GM18507 (cell line): ENCODE measurements at places on chromosomes 5 and 9.

GRCh38 chr5:96702503-96703383 lies 40.6 kb downstream of the CAST start:
- peak; percentile 35 for DNase-seq

- no peak for DNase-seq
Observed at GRCh38 chr5:40688996-40689395, 9.3 kb downstream of the PTGER4 start.

- DNase-seq: no peak
Observed at GRCh38 chr9:108386859-108387384, 468.9 kb downstream of the ACTL7B start.

DNA sequence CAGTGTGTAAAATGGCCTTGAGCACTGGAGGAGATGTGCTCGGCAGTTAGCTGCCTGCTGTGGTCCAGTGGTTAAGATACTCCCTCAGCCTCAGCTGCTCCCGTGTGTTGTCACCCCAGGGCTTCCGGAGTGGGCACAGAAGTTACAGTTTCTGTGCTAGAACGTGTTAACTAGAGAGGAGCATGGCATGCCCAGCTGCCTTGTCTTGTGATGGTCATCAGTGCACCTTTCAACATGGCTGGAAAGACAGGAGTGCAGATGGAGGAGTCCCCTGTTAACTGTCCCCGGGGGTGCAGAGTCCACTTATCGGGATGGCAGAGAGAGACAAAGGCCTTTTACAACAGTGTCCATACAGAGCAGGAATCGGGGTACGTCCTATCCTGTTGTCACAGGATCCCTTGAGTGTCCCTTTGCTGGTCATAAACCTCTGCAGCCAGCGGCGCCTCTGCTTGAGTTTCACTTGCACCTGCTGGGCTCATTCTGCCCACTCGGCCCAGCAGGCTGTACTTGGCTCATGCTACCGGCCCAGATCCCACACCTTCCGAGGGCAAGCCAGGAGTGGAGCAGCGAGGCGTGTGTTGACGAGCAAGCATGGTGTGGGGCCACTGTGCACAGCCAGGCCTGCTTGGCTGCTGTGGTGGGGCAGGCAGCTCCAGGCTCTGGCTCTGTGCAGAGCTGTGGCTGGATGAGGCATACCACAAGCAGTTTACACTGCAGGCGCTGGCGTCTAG lies 112.6 kb downstream of the EHMT1 start:
- DNase-seq: no peak

DNA sequence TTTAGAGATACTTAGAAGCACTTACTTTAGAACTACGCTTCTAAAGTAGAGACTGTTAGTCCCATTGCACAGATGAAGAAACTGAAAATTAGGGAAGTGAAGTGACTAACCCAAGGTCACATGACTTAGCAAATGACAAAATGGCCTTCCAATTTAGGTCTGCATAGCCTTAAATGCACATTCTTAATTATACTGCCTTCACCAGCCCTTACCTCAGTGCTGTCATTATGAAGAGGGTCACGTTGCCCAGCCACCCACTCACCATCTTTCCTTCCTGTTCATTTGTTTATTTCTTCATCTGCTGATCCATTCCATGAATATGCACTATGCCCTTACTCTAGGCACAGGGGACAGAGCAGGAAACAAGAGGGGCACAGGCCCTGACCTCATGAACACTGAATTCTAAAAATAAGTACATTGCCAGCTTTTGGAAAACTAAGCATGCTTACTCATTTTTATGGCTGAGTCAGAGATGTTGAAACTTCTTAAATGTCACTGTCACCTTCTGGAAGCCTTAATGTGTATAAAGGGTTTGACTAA lies 8.6 kb downstream of the HAVCR2 start:
- no peak for DNase-seq

DNA sequence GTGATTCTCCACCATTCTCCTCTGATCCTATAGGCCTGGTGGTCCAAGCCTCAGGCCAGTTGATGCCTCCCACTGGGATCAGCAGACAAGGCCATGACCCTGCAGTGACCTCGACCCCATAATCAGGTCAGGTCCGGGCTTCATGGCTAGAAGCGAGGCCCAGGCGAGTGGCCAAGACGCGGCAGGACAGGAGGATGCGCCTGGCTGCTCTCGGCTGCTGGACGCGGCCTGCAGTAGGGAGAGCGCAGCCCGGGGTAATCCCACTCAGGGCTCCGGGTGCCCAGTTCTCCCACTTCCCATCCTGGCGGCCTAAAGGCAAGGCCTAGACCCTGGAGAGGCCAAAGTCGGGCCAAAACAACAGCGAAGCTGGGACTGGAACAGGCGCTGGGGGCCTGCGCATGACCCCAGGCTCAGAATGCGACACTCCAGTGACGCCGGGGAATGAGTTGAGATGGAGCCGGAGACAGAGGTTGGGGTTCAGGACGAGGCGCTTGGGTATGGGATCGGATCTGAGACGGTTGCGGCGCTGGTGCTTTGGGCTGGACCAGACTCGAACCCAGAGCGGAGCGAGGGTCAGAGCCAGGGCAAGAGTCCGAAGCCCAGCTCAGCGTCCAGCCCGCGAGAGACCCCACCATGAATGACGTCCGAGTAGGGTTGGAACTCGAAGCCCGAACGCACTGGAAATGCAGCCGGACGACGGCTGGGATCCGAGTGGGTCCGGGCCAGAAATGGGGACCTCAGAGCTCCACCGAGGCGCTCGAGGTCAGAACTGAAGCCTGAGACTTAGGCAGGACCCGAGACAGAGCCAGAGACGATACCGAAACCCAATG lies 3.2 kb downstream of the LHX6 start:
- no peak for DNase-seq

DNA sequence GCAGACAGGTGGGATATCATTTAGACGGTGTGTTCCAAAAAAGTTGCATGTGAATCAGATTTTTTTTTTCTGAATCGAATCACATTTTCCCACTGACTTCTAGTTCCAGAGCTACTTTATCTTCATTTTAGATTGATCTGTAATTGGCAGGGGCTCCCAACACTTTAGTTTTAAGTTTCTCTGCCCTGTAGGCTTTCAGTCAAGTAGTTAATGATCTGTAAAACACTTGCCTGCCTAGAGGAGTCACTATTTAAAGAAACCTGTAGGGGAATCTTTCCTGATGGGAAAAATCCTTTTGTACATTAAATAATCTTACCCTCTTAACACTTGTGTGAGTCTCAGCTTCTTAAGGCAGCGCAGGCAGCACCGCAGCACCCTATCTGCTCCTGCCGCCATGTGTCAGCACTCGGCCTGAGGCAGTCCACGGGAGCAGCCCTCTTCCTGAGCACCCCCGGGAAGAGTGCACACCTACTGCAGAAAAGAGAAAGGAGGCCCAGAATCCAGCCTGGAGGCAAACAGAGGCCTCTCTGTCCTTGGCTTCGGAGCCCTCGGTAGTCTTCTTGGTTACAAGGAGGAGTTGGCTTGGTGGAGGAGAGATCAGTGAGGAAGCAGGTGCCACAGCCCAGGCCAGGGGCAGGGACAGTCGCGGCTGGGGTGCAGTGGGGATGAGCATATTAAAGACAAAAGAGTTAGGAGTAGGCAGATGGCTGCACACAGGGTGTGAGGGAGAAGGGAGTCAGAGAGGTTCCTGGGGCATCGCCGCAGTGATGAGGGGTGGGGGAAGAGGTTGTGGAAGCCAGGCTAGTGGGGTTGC lies 209.3 kb downstream of the GAPVD1 start:
- no peak for DNase-seq

- DNase-seq: no peak
Observed at GRCh38 chr5:55991768-55992486, 2.8 kb downstream of the IL6ST start.

- no peak for DNase-seq
Observed at GRCh38 chr9:135669616-135670285, 6.6 kb downstream of the LCN9 start.

DNA sequence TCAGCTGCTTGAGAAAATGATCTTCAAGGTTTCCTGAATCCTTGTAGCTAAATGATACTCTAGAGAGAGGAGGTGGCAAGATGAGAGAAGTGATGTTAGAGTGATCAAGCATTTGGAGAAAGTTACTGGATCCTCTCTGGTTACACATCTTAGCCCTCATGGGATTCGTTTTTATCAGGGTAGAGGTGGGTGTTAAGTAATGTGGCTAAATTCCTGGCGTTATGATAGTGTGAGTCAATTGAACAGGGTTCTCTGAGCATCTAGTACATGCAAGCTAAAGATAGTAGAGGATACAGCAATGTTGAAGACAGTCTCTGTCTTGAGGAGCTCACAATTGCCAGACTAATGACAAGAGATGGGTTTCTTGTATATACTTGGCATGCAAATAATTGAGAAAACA lies 123.7 kb downstream of the PSD2 start:
- no peak for DNase-seq

- no peak for DNase-seq
Observed at GRCh38 chr9:116204252-116204882, 50.8 kb downstream of the PAPPA start.

GRCh38 chr9:17789316-17789715 lies 210.4 kb downstream of the SH3GL2 start:
- no peak for DNase-seq

DNA sequence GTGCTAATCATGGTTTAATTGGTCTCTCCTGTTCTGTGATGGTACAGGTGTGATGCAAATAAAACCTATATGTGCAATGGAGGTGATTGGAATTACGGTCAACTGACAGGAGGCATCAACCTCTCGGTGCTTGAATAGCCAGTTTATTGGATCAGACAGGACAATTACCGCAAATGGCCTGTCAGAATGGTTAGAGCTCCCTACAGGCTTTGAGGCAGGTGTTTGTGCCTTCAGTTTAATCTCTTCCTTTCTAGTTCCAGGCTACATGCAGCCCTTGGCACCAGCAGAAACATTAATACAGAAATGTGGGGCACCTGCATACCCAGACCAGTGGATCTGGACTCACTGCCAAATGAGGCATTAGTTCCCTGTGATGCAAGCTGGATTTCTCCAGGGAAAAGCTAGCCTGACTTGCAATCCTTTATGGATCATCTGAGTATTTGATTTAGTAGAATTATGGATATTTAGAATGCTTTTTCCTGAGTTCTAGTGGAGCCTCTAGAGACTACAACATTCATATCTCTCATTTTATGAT lies 128.6 kb downstream of the MAT2B start:
- DNase-seq: no peak

- DNase-seq: no peak
Observed at GRCh38 chr9:17859228-17859627, 280.4 kb downstream of the SH3GL2 start.

DNA sequence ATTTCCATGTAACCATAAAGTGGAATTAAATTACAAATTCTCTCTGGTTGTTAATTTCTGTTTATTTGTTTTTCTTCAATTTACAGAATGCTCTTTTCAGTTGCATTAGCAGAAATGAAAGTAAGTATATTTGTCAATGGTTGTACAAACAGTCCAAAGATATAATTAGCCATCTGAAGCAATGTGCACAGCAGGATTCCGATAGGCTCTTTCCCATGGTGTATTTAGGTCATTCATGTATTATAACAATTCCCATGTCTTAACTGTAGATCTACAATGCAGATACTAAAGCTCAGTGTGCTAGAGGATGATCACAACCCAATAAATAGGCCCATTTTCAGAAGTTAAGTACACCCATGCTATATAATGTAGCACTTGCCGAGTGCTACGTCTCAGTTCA lies 43.8 kb downstream of the RECK start:
- DNase-seq: no peak

DNA sequence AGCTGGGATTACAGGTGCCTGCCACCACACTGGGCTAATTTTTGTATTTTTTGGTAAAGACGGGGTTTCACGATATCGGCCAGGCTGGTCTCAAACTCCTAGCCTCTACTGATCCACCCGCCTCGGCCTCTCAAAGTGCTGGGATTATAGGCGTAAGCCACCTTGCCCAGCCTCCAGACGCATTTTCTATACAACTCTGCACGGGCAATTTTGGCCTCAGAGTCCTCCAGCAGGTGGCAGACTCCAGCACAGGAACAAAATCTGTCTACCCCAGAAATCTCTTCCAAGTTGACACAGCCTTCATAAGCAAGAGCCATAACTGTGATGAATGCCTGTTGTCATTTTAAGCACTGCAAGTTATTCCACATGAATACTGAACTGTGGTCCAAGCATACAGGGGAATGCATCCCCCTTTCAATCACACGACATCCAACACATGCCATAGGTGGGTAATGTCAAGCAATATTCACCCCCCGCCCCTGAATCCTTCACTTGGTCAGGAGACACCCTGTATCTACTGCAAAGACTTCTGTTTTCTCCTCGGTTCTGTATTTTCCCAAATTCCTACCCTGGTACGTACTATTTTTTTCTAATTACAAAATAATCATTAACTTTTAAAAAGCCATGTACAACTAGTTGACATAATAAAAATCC lies 50.8 kb downstream of the ALDH7A1 start:
- DNase-seq: peak; percentile 22

GRCh38 chr5:145495196-145495595 lies 339.9 kb downstream of the PRELID2 start:
- no peak for DNase-seq

- no peak for DNase-seq
Observed at GRCh38 chr9:131181091-131181681, 55.8 kb downstream of the NUP214 start.

DNA sequence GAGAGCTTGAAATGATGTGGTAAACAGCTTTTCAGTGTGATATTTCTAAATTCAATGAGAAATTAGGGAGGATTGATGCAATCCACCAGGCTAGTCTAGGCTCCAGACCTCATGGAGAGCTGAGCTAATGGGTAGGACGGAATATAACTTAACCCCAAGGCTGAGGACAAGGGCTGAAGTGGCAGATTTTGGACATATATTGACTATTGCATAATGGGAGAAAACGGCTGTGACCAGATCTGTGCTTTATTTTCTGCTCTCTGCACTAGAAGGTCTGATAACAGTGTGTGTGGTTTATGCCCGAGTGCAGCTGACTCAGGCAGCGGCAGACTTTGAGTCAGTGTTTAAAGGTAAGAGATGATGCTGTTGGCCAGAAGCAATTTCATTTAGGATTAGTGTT lies 70.6 kb downstream of the ACTBL2 start:
- DNase-seq: no peak

DNA sequence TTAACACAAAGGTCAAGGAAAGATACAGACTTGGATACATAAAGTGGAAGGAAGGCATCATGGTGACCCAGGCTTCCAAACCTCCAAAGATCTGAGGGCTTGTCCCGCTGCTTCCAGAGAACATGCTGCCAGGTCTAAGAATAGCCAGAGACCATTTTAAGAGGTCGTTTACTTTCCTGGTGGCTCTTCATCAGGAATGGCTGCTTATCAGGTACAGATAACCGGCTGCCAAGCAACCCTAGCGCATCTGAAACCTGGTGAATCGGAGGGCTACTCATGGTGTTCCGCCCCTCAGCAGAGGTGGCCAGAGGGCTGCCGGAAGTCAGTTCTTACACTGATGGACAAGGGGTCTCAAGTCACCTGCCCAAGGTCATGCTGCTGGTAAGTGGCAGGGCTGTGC lies 251.3 kb upstream of the DAP start:
- no peak for DNase-seq

- peak; percentile 66 for DNase-seq
Observed at GRCh38 chr9:7799234-7799943, at the start of gene DMAC1. Gene DMAC1, minus strand, starts transcription at chr9:7799778. Its CDS starts 44 bp downstream, at chr9:7799734.
